Immature natural killer cell (primary cell): ENCODE measurements at places on chromosomes 12 and 14.

DNA sequence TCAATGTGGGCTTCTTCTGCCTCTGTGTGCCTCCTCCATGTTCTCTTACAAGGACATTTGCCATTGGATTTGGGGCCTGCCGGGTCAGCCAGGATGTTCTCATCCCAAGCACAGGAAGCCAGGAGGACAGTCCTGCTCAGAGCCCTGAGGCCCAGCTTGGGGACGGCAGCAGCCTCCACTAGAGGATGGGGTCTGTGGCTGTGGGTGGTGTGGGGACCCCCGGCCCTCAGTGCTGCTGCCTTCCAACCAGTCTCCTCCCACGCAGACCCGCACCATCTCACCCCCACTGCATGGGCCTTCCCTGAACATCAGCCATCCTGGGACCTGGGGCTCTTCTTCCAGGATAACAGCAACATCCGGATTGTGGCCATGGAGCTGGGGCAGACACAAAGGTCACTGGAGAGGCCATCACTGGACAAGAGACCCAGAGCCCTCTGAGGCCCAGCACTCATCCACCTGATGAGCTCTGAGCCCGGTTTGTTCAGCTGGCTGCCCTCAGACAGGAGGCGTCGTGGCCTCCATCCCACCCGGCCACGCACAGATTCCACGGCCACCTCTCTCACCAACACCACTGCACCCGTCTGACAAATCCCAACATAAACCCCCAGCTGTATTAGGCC lies 56.5 kb upstream of the C14orf180 start:
- DNase-seq, result no peak

- no peak for DNase-seq
Observed at GRCh38 chr12:6452944-6453630, 1.2 kb downstream of the TAPBPL start.

GRCh38 chr12:115335048-115335447 lies 651.1 kb upstream of the TBX3 start:
- DNase-seq, result no peak

DNA sequence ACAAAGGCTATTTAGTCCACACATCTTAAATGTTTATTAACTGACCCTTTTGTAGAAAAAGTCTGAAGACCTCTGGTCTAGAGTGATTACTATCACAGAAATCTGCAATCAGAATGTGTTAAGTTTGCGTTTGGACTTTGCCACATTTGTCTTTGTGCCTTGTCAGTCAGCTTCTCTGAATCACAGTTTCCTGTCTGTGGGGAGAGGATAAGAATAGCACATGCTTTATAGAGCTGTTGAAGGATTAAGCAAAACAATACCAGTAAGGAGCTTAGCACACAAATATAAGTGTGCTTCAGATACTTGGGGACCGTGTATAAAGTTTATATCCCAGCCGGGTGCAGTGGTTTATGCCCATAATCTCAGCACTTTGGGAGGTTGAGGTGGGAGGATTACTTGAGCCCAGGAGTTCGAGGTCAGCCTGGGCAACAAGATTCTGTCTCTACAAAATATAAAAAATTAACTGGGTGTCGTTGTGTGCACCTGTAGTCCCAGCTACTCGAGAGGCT lies 63.0 kb upstream of the BTG1 start:
- peak; percentile 65 for DNase-seq

- DNase-seq, result peak; percentile 84
Observed at GRCh38 chr12:49967042-49967776, 5.5 kb downstream of the AQP5 start.

GRCh38 chr12:54033980-54034784 lies 1.3 kb downstream of the HOXC5 start:
- DNase-seq, result no peak

- DNase-seq, result peak; percentile 40
Observed at GRCh38 chr12:57452937-57453509, 2.1 kb upstream of the INHBE start.

DNA sequence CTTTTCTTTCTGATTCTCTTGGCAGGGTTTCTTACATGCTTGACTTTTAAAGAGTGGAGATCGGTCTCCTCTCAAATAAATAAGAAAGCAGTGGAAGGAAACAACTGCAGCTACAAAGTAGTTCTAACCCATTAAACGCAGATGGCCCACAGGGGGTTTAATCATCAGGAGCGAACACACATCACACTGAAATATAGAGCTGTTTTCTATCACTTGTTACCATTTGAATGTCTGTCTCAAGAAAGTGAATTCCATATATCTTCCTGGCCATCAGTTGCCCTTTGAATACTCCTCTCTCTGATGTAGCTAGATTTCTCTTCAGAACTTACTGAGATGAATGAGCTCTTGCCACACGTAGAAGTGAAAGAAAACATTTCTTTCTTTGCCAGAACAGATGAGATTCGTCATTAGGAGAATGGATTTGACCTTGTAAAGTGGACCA lies 29.1 kb downstream of the ALX1 start:
- DNase-seq, result no peak

- no peak for DNase-seq
Observed at GRCh38 chr12:2054091-2055018, 1.6 kb downstream of the CACNA1C start.

DNA sequence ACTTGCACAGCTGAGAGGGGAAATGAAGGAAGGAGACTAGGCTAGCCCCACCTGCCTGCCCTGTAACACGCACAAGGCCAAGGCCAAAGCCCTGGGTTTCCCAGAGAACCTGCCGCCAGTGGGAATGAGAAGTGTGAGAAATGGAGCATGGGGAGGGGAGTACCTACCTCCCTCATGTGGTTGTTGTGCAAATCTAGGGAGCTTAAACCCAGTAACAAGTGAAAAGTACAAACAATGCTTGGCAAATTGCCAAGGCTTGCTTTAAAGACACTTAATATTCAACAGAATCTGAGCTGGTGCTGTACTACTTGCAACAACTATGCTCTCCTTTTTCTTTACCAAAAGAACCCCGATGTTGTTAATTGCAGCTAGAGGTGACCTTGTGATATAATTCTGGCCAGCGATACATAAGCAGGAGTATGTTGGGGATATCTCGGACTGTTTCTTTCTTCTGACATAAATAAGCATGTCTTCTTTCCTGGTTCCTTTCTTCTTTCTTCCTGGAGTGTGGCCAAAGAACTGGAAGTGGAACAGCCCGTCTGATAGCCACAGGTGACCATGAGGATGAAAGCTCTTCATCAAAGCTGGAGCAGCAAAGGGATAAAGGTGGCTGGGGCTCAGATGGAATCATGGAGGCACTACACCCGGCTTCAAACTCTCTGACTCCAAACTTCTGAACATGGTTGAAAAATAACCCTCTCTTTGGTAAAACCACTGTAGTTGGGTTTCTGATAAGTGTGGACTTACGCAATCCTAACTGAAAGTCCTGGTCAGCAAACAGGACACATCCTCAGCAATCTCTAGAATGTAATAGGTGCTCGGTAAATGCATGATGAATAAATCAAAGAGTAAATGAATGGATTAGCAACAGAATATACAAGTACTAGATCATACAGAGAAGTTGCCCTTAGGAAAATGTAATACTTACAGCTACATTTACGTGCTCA lies 207.9 kb downstream of the NUAK1 start:
- no peak for DNase-seq
